ENCODE measurements at places on chromosomes 11 and 22. TPM values are rescaled to one million over a fixed set of nuclear protein-coding genes. Genes with fewer than 3 reads are reported as not detected.

Gene NPAS4
- 0.19 TPM for total RNA-seq

Gene CASP5
- total RNA-seq, result not detected

- peaks cover 15% of the 10 kb centered on the region for H3K4me1 ChIP-seq
- H3K36me3 ChIP-seq, result peaks cover 3% of the 10 kb centered on the region
- DNase-seq, result no peak
- H3K4me3 ChIP-seq, result no peak overlapping the region
- H3K27ac ChIP-seq, result no peak overlapping the region
- H3K27me3 ChIP-seq, result no peaks in the 10 kb centered on the region
Measured at GRCh38 chr11:74142624-74143023, 28.2 kb downstream of the C2CD3 start.

- no peaks in the 10 kb centered on the region for H3K27me3 ChIP-seq
- H3K36me3 ChIP-seq, result no peaks in the 10 kb centered on the region
- no peak overlapping the region for H3K27ac ChIP-seq
- no peak overlapping the region for H3K4me3 ChIP-seq
- no peak for DNase-seq
Measured at GRCh38 chr22:40441761-40442390, 71.5 kb downstream of the SGSM3 start.

Gene SLC22A9
- not detected for total RNA-seq
